SW480 (cell line): ENCODE measurements at places on chromosomes 2 and 18.

DNA sequence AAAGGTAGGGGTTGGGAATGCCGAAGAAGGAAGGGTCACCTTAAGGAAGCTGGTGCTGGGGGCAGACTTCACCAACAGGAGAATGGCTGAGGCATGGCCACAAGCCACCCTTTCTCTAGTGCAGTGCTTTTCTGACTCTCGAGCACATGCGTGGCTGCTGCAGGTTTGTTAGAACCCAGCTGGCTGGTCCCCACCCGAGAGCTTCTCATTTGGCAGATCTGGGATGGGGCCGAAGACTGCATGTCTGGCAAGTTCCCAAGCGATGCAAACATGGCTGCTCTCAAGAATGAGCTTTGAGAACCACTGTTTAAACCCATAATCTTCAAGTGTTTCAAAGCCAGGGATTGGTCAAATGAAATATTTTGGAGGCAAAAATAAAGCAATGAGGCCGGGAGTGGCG is 63.2 kb downstream of the LONRF2 start:
- no peak for DNase-seq

DNA sequence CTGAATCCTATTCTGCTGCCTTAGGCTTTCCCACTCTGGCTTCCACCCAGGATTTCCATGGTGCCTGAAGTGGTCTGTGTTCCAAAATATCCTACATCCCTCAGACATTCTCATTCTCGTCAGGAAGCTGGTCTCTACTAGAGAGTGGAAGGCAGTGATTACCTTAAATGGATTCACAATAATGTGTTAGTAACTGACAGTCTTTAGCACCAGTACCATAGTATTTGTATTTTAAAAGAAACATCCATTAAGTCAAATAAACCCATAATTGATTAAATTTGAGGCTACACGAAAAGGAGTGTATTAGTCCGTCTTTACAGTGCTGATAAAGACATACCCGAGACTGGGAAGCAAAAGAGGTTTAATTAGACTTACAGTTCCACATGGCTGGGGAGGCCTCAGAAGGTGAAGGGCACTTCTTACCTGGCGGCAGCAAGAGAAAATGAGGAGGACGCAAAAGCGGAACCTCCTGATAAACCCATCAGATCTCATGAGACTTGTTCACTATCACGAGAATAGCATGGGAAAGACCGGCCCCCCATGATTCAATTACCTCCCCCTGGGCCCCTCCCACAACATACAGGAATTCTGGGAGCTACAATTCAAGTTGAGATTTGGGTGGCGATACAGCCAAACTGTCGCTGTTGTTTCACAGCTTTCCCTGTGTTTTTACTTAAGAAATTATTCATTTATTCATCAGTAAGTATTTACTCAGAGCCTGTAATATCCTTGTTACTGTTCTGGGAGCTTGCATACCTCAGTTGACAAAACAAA is 306.5 kb downstream of the STK39 start:
- DNase-seq, result no peak

DNA sequence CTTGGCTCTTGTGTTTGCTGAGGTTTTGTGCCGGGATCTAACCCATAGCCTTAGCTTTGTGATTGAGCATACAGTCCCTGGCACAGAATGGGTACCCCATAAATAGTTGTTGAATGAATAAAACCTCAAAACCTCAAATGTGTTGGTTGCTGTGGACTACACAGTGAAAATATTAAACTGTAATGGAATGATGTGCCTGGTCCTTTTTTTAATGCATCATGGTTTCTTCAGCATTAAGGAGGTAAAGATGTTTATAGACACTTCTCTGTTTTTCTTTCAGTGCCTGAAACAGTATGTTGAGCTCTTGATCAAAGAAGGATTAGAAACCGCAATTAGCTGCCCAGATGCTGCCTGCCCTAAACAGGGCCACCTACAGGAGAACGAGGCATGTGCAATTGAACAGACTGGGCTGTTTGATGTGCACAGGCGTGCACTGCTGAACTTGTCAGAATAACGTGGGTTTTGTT is 97.0 kb downstream of the RNF144A start:
- peak; percentile 38 for DNase-seq

DNA sequence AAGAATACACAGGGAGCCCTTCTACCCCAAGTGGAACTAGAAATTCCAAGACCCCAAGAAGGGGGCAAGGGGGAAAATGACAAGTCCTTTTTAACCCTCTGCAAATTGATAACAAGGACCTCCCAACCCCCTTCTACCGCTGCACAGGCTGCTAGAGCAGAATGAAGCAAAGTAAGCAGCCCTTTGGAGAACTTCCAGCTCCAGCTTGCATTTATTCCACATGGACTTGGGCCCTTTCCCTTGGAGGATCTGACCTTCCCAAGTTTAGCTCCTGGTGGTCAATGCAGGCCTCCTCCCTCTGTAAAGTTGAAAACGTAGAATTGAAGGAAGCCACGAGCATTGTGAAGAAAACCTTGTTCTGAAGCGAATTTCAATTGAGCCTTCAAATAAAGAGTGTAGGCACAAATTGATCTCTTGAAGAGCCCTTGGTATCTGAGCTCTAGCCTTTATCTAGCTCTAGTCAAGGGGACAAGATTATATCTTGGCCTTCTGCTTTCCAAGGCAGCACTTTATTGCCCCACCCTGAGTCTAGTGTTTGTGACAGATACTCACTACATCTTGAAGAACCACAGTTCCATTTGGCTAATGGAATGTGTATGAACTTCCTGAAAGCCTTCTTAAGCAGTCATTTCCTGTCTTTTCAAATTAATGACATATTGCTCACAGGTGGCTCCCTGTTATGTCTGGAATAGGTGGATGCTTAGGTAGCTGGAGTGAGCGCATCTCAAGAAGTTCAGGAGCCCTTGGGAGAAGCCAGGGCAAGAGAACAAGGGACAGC is 37.2 kb downstream of the SLC14A2 start:
- no peak for DNase-seq

- DNase-seq, result no peak
Measured at GRCh38 chr2:45591073-45591472, 20.0 kb downstream of the SRBD1 start.

DNA sequence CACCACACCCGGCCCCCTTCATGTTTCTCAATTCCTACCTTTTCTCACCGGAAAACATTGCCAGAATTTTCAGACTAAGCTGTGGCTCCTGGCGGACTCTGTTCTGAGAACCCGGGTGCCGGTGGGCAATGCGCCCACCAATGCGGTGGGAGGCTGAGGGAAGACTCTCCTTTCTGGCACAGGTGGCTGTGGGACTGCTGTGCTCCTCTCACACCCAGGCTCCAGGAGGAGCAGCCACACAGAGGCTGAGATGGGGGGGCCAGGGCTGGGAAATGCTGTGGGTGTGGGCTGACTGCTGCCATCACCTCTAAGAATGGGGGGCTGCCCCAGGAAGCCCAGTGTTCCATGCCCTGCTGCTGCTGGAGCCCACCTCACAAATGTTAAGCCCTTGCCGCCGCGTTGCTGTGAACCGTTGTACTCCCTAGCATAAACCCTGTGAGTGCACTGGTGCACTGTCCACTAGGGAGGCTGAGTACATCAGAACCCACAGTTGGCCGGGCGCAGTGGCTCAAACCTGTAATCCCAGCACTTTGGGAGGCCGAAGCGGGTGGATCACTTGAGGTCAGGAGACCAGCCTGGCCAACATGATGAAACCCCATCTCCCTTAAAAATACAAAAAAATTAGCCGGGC is 152.6 kb downstream of the LDLRAD4 start:
- no peak for DNase-seq
